ENCODE measurements at places on chromosomes 11 and 22. TPM values are rescaled to one million over a fixed set of nuclear protein-coding genes. Genes with fewer than 3 reads are reported as not detected.

- no peaks in the 10 kb centered on the region for H3K36me3 ChIP-seq
- H3K27ac ChIP-seq = no peak overlapping the region
- peak; percentile 65 for DNase-seq
- H3K4me1 ChIP-seq = peaks cover 11% of the 10 kb centered on the region
- H3K27me3 ChIP-seq = no peaks in the 10 kb centered on the region
Observed at GRCh38 chr22:27686534-27686933, 115.0 kb downstream of the MN1 start.

- H3K27ac ChIP-seq = no peak overlapping the region
- H3K27me3 ChIP-seq = peaks cover 6% of the 10 kb centered on the region
- H3K4me1 ChIP-seq = peaks cover 23% of the 10 kb centered on the region
- DNase-seq = peak; percentile 61
- 0 out of 2 replicates have a peak, but pooled peaks cover 5% of the 10 kb centered on the region for H3K36me3 ChIP-seq
Observed at GRCh38 chr11:67631411-67631810, 1.7 kb upstream of the NUDT8 start.

DNA sequence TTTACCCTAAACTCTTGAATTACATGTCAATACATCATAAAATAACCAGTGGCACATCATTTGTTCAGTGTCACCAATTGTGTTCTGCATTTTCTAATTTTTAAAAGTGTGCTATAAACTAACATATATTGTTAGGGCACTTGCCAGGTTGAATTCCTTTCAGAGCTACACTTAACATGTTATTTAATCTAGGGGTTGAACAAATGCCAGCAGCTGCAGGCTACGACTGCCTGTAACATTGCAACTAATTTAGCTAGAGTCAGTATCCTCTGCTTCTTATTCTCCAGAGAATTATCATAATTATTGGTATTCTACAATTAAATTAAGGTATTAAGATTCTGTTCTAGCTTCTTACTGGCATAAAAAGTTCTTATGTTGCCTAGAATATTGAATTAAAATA is 46.4 kb upstream of the ARHGAP42 start:
- H3K27ac ChIP-seq = no peak overlapping the region
- no peaks in the 10 kb centered on the region for H3K36me3 ChIP-seq
- H3K27me3 ChIP-seq = no peaks in the 10 kb centered on the region
- H3K4me1 ChIP-seq = peaks cover 29% of the 10 kb centered on the region

DEUP1 gene
- total RNA-seq = not detected

LPXN gene
- 4.9 TPM for total RNA-seq

All from SJSA1 (cell line).